Fibroblast of villous mesenchyme (primary cell): ENCODE measurements at places on chromosomes 7 and 10.

- DNase-seq: peak; percentile 15
These were observed 147.3 kb downstream of the JMJD1C start for GRCh38 chr10:63318491-63318890.

- DNase-seq: no peak
These were observed 34.8 kb upstream of the PURB start for GRCh38 chr7:44920119-44920518.

DNA sequence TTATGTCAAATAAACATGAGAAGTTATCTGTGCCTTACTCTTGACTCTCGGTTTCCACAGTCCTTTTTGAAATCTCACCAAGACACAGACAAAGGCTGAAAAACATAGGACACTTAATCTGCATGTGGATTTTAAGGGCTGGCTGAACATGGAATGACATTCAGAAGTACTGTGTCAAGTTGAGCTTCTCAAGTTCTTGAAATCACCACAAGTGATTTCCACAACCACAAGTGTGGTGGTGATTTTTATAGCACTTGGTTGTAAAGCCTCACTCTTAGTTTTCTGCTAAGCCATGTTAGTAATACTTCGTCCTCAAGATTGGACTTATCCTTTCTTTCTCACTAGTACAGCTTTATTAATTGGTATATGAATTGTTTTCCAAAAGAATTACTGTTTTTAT lies 29.6 kb downstream of the FOXP2 start:
- no peak for DNase-seq

- DNase-seq: no peak
These were observed 57.1 kb downstream of the SLIT1 start for GRCh38 chr10:97128516-97129154.

- DNase-seq: no peak
These were observed 91.5 kb downstream of the SEMA3D start for GRCh38 chr7:85095366-85095765.

GRCh38 chr10:97011397-97011796 lies 174.4 kb downstream of the SLIT1 start:
- no peak for DNase-seq

- peak; percentile 59 for DNase-seq
These were observed 355.1 kb downstream of the GALNT17 start for GRCh38 chr7:71486856-71487628.

DNA sequence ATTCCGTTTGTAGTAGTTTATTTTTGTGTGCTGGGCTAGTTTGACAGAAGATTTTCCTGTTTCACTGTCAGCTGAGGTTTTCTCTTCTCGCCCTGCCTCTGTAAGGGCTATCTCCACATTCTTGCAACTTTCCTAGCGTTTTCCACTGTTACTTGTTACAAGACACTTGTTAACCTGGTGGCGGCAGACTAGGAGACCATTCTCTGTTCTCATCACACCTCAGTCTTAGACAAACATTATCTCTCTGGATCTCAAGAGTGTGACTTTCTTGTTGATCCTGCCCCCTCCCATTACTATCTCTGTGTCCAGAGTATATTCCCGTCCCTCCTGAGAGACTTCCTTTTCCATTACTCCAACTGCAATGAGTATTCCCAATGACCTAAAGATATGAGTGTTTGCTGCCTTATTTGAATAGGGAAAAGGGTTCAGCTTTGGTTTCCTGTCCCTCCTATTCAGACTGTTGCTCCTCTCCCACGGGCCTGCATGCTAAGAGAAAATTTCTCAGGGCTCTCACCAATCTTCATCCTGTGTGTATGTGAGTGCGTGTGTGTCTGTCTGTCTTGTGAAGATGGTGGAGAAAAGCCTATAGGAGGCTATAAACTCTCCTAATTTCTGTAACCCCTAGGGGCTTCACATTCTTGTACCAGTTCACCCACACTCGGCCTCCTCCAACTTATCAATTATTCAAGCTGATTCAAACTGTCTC lies 722.4 kb upstream of the POT1 start:
- DNase-seq: no peak

DNA sequence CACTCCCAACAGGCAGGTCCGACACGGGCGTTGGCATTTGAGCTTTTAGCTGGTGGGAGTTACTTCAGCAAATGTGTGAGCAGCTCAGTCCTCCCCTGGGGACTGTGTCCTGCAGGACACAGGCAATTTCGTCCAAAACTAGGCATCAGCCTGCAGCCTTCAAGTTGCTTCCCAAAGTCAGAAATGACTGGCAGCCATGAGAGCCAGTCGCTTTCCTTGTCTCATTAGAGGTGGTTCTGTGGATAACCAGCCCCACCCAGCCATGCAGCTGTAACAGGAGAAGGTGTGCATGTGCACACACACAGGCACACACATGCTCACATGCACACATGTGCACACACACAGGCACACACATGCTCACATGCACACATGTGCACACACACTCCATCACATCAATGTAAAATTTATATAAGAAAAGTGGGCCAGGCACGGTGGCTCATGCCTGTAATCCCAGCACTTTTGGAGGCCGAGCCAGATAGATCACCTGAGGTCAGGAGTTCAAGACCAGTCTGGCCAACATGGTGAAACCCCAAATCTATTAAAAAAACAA lies 138.8 kb upstream of the TCERG1L start:
- no peak for DNase-seq

DNA sequence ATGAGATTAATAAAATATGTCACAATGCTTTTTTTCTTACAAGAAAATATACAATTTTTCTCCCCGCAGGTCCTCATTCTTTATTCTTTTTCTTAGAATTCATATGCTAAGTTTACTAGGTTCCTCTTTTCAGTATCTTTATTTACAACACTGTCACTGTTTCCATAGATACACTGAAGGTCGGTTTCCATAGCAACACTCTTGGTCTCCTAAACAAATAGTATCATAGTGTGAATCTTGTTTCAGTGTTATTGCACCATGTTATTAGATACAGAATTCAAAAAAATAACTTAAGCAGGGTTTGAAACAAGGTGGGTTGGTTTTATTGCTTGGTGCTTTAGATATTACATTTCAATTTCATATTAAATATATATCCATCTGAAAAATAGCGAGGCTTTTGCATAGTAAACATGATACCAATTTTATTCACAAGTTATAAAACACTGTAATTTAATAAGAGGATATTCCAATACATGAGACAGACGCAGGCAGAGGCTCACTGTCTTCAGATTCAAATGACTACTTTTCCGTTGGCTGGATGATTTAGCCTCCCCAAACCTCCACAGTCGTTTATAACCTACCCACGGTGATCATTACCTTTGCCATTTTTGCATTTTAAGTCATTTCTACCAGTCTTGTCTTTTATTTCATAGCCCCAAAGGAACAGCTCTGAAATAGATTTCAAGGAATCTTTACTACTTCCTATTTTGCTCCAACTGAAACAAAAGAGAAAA lies 88.9 kb upstream of the KLF6 start:
- peak; percentile 73 for DNase-seq

DNA sequence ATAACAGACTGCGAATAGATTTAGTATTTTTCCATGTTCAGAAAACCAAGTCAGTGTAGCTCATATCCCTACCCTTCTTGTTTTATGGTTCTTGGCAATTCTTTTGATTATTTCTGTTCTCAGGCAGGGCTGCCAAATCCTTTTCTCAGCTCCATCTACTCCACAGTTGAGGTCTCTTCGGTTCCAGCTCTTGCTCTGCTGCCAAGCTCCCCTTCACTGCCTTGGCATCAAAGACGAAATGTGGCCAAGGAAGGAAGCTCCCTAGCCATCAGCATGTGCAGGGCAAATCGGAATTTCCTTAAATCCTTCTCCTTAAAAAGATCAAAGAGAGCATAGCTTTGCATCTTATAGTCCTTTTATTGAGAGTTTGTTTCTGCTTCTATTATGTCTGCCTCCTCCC lies 116.4 kb upstream of the NOBOX start:
- DNase-seq: no peak

GRCh38 chr10:60336901-60337630 lies 52.6 kb downstream of the ANK3 start:
- no peak for DNase-seq

- DNase-seq: peak; percentile 81
These were observed 38.0 kb downstream of the INPP5A start for GRCh38 chr10:132575320-132576201.

DNA sequence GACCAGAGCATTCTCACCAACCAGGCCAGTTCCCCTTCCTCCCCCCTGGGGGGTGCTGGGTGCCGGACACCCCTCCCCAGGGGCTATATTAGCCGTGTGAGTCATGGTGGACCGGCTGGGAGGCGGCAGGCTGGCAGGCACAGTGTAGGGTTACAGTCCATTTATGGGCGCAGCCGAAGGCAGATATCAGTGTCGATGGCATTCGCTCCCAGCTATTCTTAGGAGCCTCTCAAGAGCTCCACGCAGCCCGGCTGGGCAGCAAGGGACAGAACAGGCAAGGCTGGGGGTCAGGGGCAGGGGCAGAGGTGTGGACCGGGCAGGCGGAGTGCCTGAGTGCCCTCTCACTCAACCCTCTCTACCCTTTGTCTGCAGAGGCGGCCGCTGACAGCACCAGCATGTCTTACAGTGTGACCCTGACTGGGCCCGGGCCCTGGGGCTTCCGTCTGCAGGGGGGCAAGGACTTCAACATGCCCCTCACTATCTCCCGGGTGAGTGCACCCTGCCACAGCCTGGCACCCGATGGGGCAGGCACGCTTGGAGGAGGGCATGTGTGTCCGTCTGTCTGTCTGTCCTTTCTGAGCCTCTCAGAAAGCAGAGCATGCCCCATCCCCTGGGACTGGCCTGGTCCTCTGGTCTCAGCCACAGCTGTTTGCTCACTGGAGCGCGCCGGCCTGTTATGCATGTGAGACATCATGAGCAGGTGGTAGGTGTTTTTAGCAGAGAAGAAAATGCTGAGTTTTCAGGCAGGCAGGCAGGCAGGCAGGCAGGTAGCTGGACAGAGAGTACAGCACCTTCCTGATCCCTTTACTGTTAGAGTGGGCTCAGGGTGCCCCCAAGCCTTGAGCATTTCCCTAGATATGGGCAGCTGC lies at the start of gene LDB3:
TSS of gene LDB3 (plus strand) at position 215 of the 869 bp plus-strand sequence. CDS start at position 396, 181 bp downstream.
- peak; percentile 33 for DNase-seq

DNA sequence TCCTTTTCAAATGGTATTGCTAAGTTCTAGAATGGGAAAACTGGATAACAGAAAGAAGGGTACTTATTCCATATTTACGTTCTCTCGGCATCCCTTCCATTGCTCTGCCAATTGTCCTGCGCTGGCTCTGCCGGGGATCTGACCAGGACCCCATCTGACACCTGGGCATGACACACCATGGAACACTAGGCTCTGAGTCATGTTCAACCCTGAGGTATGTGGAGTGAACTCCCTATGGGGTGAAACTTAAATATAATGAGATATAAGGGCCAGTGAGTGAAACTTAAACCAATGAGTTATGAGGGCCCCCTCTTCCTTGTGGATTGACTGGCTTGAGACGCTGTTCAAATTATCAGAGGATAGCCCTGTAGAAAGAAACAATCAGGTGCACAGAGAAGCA lies 55.1 kb upstream of the ZEB1 start:
- DNase-seq: no peak

- no peak for DNase-seq
These were observed 53.6 kb downstream of the TMEM130 start for GRCh38 chr7:98816241-98816640.

- DNase-seq: no peak
These were observed 642.2 kb downstream of the SH2D4B start for GRCh38 chr10:81179805-81180452.

DNA sequence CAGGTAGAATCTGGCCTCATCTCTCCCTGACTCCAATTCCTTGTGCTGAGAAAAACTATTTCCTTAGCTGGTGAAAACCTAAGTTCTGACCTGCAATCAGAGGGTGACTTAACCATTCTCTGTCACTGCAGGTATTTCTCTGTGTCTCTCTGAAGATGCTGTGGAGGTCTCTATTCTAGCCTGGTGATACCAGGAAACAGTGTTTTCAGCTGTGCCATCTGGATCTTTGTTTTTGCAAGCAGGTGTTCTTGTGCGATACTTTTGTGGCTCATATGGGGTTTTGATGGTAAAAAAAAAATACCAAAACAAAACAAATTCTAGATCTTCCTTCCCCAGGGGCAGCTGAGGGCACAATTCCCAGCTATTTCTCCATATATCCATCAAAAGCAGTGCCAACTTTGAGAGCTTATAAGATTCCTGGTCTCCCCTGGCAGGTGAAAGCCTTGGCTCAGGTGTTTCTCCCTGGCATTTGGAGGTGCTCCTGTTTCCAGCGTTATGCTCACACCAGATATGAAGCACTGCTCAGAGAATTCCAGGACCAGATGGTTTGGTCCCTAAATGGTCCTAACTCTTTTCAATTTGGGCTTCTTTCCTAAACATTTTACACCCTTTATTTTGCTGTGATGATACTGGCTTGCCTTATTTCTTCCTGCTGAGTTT lies 9.9 kb upstream of the NPVF start:
- DNase-seq: no peak

DNA sequence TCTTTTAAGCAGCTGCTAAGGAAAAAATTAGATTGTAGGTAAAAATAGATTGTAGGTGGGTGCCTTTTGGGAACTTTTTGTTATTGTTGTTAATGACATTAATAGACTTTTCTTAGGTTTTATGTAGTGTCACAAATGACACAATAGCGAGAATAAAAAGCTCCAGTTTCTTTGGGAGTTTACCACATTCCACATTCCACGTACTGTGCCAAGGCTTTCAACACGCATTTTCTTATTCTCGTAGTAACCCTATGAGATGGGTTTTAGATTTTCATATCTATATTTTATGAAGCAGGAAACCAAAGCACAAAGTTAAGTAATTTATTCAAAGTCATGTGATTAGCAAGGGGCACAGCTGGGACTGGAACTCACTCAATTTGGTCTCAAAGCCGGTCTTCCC lies 103.8 kb downstream of the XRCC2 start:
- no peak for DNase-seq

- DNase-seq: no peak
These were observed 96.8 kb upstream of the NFE2L3 start for GRCh38 chr7:26055241-26055640.

DNA sequence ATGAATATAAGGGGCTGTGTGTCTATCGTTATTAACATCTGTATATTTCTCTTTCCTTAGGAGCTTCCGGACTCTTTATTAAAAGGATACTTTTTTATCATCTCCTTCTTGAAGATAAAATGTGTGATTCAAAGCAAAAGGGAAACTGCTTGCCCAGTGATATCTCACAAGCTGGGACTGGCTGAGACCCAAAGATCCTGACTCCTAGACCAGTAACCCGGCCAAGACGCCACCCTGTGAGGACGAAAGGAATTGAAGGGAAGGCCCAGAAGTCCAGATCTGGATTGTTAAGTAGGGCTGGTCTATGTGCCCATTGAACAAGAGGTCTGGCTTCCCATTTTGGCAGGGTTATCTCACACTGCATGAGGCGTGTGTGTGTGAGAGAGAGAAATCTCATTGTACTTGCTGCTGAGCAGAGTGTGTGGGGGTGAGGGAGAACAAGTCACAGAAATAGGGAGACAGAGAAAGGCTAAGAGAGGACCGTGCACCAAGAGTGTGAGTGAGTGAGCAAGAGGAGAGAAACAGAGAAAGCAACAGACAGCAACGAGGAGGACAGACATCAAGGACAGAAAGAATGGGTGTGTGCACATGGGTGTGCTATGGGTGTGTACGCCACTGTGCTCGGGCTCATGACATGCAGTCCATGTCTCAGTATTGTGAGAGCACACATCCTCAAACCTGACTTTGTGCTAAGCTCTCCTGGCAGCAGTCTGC lies 75.4 kb downstream of the PLXNA4 start:
- DNase-seq: peak; percentile 15

GRCh38 chr7:30221764-30222163 lies 62.6 kb upstream of the ZNRF2 start:
- no peak for DNase-seq

- peak; percentile 48 for DNase-seq
These were observed 772 bp downstream of the SGMS1 start for GRCh38 chr10:50622706-50623662.

GRCh38 chr7:98984126-98984525 lies 105.8 kb downstream of the TRRAP start:
- DNase-seq: no peak

GRCh38 chr7:68269405-68269804 lies 1272.8 kb downstream of the TYW1 start:
- DNase-seq: no peak
